ENCODE measurements at places on chromosomes 1 and 21.

GRCh38 chr1:206941766-206942418, 4.4 kb downstream of the PIGR start:
- no peak for DNase-seq

DNA sequence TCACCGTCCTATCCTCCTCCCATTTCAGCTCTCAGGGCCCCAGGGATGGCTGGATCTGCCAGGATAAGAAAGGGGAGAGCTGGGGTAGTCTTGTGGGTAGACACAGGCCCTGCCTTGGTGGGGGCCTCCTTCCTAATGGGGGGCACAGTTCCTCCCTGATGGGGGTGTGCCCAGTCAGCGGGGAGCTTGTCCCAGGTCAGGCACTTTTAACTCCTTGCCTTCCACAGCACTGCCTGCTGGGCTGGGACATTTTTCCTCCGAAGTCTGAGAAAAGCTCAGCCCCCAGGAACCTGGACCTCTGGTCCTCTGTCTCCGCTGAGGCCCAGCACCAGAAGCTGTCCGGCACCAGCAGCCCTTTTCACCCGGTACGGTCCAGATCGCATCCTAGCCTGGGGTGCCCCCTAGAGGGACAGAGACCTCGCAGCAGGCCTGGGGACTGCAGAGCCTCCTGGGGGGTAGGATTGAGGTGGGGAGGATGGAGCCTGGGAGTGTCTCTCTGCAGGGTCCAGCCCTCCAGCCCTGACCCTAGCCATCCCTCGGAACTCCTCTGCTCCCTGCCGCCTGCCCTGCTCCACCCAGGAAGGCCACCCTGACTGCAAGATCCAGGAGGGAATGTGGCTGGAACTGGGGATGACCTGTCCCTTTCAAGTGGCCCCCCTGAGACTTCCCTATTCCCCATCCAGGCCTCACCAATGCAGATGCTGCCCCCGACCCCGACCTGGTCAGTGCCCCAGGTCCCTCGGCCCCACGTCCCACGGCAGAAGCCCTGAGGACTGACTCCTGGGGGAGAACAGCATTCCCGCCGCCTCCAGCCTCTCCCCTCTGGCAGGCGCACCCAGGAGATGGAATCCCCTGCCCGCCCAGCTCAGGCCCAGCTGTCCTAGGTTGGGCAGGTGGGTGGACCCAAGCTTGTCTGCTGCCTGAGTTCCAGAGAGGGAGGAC, 12.0 kb downstream of the MIIP start:
- no peak for DNase-seq

DNA sequence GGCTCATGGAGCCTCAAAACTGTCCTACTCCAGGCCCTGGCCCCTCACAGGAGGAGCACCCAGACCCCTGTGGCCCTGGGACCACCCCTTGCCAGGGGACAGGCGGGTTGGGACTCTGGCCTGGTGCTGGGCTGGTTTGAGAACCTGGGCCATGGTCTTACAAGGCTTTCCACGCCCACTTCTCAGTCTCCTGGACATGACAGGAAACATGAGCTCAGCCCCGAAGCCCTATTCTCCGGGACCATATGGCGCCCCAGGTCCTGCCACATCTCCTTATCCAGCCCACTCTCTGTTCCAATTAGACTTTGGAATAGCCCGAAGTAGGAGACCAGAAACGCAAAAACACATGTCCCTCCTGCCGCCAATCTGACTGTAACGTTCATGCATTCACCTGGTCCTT, 47.9 kb downstream of the KCNAB2 start:
- no peak for DNase-seq

DNA sequence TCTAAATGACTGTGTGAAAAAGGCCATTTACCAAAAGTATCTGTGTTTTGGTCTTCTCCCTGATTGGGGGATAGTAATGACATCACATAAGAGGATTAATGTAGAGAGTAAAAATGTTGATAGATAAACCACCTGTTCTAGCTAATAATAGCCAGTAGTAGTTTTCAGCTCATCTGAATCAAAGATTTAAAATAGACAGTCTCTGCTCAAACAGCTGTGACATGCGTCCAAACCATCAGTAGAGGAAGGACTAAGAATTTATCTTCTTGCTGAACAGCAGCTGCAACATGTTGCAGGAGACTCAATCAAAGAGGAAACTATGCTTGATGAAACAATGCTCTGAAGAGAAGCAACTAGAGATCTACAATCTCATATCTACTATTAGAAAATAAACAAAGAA, 21.4 kb downstream of the TMPRSS15 start:
- no peak for DNase-seq

DNA sequence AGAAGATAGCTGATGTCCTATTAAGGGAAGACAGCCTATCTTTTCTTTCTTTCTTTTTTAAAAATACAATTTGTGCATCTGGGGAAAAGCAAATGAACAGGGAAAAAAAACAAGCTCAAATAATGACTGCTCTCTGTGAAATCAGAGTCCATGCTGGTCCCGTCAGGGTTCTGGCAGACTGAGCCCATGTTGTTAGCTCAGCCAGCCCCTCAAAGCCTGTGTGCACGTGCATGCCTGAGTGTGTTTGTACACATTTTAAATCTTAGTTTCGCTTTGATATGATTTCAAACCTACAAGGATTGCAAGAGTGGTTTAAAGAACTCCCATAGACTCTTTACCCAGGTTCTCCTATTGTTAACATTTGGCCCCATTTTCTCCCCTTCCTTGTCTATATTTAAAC, 231.8 kb upstream of the GREM2 start:
- no peak for DNase-seq

GRCh38 chr21:41367945-41368734, 6.3 kb downstream of the MX2 start:
- DNase-seq = no peak

GRCh38 chr1:40039245-40039756, 1.2 kb upstream of the CAP1 start:
- DNase-seq = peak; percentile 9

GRCh38 chr1:241582921-241583321, 50.7 kb downstream of the KMO start:
- no peak for DNase-seq

DNA sequence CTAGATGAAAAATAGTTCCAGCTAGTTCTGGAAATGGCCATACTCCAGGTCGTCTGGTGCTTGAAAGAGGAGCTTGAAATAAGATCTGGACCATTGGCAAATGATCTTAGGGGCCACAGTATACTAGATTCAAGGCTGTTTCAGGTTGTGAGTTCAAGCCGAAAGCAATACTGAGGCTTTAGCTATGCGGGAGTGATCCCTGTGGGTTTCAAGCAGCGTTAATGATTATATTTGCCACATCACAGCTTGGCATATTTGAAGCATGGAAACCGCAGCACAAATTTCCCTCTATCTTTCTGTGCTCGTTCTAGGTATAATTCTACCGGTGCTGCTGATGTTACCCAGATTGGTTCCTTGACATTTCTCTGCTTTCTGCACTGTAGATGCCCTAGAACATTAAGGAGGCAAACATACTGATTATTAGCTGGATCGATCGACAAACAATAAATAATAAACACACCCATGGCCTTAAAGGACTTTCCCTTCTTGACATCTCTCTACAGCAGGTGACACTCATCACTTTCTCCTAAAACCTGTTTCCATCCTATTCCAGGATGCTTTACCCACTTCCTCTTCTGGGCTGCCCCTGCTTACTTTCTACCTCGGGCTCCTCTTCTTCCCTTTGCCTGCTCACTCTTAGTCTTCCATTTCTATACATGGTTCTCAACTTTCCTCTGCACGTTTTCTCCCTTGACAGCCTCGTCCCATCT, 40.6 kb upstream of the LYST start:
- DNase-seq = no peak

DNA sequence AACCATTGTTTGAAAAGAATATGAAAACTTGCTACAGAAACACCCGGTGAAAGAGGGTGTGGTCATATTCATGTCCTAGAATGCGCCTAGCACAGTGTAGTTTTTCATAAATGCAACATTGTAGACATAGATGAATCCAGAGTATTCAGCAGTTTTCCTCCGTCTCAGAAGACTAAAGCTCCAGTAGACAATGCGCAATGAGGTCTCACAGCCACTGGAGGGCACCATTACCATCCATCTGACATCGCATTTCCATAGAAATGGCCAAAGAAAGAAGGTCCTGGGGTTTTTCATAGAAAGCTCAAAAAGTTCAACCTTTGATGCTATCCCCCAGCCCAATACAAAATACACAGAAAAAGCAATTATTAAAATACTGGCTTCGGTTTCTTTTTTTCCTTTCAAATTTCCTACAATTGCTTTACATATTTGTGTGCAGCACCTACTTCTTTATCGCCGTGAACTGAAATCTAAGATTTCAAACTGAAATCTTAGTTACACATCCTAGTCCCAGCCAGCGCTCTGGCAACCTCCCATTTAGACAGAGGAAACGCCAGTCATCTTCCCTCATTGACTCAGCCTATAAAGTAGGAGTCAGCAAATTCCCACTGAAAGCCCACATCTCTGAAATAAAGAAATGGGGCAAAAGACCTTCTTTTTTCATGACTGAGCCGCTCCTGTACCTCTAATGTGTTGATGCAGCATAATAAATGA, 3.9 kb upstream of the CD58 start:
- peak; percentile 31 for DNase-seq

DNA sequence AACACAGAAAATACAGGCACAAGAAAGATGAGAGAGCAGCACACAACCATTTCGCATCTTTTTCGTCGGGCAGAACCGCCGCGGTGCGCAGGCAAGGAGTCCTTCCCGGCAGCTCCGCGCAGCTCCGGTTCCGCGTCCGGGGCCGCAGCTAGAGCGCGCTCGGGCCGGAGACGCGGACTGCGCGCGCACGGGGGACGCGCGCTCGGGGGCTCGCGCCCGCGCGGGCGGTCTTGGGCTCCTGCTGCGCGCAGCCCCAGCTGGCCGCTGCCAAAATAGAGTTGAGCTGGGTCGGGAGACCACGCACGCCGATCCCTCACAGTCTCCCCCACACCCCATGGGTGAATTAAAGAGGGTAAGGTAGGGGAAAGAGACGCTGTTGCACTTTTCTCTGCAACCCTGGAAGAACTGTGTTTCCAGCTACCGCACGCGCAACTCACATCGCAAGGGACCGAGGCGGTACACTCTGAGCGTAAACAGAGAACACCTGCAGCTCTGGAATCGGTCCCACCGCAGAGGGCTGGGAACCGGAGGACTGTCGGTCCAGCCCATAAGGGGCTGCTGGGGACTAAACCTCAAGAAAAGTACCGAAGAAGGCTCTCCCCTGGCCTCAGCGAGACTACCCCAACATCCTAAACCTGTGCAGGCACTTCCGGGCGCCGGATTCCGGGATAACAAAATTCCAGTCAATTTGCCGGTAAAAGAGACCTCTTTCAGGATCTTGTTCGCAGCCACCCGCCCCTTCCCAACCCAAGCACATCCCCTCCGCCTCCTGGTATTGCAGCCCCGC, 1.7 kb downstream of the NR5A2 start:
- DNase-seq = no peak

DNA sequence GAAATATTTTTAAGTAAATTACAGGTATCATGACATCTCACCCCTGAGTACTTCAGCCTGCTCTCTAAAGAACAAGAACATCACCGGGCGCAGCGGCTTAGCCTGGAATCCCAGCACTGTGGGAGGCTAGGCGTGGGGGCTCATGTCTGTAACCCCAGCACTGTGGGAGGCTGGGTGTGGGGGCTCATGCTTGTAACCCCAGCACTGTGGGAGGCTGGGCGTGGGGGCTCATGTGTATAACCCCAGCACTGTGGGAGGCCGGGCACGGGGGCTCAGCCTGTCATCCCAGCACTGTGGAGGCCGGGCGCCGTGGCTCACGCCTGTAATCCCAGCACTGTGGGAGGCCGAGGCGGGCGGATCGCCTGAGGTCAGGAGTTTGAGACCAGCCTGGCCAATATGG, 7.7 kb upstream of the CDK11B start:
- DNase-seq = no peak

DNA sequence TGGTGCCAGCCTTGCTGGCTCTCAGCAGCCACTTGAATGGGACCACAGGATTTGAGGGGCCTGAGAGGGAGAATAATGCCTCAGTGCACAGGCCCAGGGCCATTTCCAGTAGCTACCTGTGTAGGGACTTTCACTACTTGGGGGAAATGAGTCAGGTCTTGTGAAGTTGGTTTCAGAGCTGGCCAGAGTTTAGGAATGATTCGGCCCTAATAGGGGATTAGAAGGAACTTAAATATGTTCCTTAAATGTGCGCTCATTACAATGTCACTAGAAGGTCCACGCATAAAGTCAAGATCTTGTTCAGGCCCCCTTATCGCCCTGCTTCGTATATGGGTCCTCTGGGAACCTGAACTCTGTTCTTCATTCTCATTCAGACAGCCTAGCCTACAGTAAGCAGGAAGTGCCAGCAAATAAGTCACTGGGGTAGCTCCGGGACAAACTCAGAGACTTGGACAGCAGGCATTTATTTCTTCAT, 5.6 kb upstream of the AKR1A1 start:
- no peak for DNase-seq

GRCh38 chr21:14987370-14988170, 77.2 kb downstream of the NRIP1 start:
- DNase-seq = no peak

DNA sequence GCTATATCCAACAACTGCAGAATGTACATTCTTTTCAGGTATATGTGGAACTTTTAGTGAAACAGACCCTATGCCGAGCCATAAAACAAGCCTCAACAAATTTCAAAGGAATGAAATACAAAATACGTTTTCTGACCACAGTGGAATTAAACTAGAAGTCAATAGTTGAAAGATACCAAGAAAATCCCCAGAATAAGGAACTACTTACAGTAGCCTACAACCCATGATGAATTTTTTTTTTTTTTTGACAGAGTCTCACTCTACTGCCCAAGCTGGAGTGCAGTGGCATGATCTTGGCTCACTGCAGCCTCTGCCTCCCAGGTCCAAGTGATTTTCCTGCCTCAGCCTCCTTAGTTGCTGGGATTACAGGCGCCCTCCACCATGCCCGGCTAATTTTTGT, 83.4 kb downstream of the RUNX3 start:
- DNase-seq = no peak

DNA sequence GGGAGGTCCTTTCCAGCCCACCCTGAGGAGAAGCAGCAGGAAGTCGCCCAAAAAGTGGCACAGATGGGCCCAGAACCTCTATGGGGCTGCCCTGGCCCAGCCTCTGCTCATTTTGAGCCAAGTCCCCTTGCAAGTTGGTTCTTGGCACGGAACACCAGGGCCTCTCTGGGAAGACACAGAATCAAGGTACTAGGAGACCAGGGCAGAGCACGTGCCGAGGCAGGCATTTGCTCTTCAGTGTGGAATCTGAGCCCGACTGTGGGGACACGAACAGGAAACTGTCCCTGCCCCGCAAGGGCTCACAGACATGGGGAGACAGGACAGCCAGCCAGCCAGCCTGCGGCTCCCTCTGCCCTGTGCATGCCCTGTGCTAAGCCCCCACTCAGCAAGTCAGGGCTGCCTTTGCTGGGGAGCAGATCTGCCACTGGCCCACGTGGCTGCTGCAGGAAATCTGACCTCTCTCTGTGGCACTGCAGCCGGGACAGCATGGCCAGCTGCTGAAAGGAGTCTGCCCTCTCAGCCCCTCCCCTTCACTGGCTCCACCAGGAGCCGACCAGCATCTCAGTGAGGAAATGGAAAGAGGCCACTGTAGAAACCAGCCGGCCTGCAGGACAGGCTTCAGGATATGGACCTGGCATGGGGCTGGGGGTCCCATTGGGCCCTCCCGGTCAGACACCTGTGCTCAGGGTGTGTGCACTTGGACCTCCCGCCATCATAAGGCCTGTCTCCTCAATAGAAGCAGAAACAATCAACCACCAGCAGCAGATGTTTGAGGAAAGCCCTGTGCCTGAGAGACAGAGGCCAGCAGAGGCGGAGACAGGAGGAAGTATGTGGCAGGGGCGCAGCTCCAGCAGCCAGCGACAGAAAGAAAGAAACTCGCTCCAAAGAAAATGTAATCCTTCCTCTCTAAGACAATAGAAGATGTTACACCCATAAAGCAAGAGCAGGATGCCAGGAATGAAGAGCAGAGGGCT, 3.7 kb downstream of the ARHGEF16 start:
- DNase-seq = no peak

- DNase-seq = no peak
These were observed 37.4 kb upstream of the CDC42BPA start for GRCh38 chr1:227355542-227356245.
